Fibroblast of skin of scalp (primary cell): ENCODE measurements at places on chromosomes 12 and 14.

GRCh38 chr12:78419513-78419912 lies 445.1 kb upstream of the SYT1 start:
- DNase-seq = no peak

DNA sequence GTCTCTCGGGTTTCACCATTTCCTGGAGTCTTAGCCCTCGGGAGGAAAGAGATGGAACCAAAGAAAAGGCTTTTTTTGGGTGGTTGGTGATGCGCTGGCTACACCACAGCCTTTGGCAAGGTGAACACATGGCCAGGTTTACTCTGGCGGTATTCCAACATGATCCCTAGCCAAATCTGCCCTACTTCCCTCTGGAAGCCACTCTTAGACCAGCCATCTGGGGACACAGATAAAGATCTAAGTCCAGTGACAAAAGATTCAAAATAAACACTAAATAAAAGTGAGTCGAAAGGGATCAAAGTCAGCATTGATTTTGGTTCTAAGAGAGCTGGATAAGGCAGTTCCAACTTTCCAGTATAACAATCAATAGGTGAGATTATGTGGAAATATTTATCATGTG lies 694.5 kb downstream of the VRK1 start:
- DNase-seq = no peak

DNA sequence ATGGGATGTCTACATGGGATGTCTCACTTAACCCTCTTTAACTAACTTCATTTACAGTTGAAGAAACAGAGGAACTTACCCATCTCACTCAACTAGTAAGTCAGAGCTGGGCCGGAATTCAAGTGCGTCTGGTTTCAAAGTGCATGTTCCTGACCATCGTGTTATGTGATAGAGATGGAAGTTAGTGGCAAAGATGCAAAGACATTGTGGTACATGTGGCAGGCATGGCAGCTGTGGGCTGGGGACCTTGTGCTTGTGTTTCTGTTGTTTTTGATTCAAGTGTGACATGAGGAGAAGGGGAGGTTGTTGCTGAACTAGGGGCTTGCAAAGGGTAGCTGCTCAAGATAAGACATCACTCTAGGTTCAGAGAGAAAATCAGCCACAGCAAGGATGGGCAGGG lies 2.3 kb upstream of the KRT74 start:
- DNase-seq = no peak

- peak; percentile 12 for DNase-seq
Measured at GRCh38 chr12:40137252-40137651, 31.4 kb upstream of the SLC2A13 start.

GRCh38 chr12:41466802-41467201 lies 278.7 kb downstream of the PDZRN4 start:
- no peak for DNase-seq

GRCh38 chr12:115636546-115636945 lies 640.9 kb downstream of the MED13L start:
- no peak for DNase-seq

GRCh38 chr14:103697603-103698379 lies 17.5 kb downstream of the XRCC3 start:
- DNase-seq = no peak

DNA sequence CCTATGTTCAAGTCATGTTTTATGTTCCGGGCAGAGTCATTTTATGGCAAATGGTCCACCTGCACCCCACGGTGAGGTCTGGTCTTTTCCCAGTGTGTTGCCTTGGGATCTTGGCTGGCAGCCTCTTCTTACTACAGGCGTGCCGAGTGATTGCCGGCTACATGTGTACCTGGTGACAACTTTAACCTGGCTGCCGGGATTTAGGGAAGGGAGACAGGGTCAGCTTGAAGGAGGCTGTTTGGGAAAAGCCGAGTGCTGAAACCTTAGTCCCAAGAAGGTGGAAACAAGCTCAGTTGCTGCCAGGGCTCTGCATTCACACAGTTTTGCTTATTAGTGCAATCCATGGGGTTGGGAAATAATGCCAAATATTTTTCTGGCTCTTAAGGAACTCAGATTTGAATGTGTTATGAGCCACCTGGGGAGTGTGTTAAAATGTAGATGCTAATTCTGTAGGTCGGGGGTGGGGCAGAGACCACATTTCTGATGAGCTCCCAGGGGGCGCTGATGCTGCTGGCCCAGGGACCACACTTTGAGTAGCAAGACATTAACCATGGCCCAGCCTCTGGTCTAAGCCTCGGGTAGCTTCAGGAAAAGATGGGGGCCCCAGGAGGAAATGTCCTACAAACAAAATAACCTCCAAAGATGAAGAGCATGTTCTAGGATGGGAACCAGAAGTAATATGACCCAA lies 179.6 kb downstream of the TBX5 start:
- no peak for DNase-seq

- peak; percentile 22 for DNase-seq
Measured at GRCh38 chr14:98840091-98840490, 431.9 kb downstream of the BCL11B start.

GRCh38 chr12:24795699-24796347 lies 153.1 kb downstream of the BCAT1 start:
- DNase-seq = no peak

- DNase-seq = no peak
Measured at GRCh38 chr12:121916719-121917118, 1.7 kb upstream of the CFAP251 start.

GRCh38 chr12:101051151-101051550 lies 158.9 kb downstream of the SLC5A8 start:
- DNase-seq = no peak

DNA sequence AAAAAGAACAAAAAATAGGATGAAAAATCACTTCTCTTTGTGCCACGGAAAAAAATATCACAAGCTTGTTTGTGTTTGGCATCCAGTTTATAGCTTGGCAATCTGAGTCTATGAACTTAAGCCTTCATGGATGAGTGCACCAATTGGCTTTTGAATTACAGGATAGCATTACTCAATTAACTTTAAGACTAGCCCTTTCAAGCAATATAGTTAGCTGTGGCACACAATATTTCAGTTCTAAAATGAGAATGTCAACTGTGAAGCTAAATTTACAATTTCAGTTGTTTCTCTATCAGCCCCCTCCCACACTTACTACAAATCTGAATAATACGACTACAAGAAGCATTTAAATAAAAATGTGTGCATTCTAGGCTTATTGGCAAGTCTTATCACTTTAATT lies 8.3 kb downstream of the RERG start:
- no peak for DNase-seq

GRCh38 chr12:19428246-19428645 lies 11.0 kb upstream of the AEBP2 start:
- DNase-seq = no peak

DNA sequence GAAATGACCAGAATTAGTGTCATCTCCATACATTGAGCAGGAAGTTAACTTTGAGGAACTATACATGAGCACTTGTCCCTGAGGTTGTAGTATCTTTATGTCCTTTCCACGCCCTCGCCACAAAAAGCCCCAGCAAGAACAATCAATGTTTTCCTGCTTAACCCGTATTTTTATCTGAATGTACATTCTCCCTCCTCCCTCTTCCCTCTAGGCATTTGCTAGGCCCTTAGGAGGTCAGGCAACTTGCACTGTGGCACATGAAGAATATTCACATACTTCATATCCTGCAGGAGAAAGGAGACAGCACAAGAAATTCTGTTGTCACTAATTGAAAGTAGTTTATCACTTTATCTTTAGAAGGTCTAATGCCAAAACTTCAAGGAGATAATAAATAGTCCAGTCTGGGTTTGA lies 18.1 kb upstream of the DUSP6 start:
- DNase-seq = no peak

DNA sequence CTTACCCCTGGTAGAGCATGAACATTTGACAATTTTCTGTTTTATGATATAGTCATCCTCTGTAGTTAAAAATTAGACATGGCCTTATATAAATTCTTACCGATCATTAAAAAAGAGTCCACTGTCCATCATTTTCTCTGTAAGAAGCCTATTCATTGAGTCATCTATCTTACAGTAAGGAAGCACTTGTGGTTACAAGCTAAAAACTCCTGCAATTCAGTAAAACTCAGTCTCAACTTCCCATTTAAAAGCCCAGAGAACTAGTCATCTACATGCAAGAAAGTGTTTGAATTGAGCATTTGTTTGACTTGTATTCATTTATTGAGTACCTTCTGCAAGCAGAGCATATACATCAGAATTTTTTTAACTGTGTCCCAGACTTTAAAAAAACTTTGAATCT lies 63.3 kb downstream of the GTF2A1 start:
- no peak for DNase-seq

- peak; percentile 75 for DNase-seq
Measured at GRCh38 chr12:90974286-90974685, 19.3 kb upstream of the CCER1 start.

- peak; percentile 65 for DNase-seq
Measured at GRCh38 chr12:10632226-10632625, 18.8 kb upstream of the MAGOHB start.

DNA sequence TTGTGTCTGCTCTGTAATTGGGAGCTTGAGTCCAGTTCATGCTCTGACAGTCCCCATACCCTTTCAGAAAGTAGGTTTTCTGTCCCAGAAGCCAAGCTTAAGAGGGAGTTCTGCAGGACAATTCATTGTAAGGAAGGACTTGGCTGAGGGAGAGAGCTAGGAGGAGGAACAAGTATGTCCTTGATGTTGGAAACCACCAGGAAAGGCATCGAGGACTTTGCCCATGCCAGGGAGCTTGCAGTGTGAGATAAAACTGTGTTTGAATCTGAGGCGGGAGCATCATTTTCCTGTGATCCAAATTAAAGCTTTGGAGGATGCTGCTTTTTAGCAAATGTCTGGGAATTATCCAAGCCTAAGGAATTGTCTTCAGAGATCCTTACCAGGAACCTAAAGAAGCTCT lies 175.3 kb downstream of the EMP1 start:
- DNase-seq = no peak

DNA sequence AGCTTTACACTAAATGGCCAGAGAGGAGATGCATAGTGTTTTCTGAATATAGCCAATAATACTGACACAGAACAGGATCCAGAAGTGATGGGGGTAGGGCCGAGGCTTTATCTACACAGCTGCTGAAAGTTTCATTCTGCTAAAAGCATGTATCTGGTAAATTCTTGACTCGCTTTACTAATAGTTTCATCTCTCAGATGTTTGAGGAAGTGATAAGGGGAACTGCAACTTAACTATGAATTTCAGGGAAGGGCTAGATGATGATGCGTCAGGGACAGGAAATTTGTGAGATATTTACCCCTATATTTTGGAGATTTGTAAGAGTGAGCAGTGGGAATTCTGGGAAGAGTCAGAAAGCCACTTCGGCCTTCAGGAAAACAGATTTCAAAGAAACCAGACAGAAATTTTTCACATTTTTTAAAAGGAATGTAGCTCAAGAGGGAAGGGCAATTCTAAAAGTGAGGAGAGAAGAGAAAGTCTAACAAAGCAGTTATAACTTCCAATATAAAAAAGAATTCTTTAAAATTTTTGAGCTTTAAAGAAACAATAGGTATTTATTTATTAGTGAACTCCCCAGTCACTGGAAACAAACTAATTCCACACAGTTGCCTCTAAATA lies 243.1 kb downstream of the BCAT1 start:
- DNase-seq = peak; percentile 43

- peak; percentile 27 for DNase-seq
Measured at GRCh38 chr14:100108840-100109593, 43.8 kb downstream of the EVL start.

DNA sequence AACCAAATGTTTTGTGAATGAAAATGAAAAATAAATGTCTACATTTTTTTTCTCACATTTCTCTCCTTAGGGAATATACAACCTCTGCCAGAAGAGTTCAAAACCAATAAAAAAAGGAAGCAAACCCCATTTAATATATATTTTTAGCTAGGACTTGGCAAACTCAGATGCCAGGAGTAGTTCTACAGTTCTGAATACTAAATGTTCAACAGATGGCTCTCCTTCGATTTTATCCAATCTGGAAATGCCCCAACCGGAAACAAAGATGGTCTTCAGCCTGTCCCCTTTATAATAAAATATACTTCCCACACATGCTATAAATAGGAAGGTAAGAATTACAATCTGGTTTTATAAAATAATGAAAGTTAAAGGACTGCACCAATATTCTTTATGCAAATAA lies 330.4 kb downstream of the MDGA2 start:
- DNase-seq = no peak

- no peak for DNase-seq
Measured at GRCh38 chr14:37018571-37019240, 153.7 kb downstream of the SLC25A21 start.

- no peak for DNase-seq
Measured at GRCh38 chr12:122099856-122100255, 21.3 kb downstream of the MLXIP start.

GRCh38 chr12:64256166-64256800 lies 34.2 kb upstream of the KICS2 start:
- peak; percentile 68 for DNase-seq

- no peak for DNase-seq
Measured at GRCh38 chr14:72975770-72976169, 49.5 kb downstream of the DCAF4 start.

DNA sequence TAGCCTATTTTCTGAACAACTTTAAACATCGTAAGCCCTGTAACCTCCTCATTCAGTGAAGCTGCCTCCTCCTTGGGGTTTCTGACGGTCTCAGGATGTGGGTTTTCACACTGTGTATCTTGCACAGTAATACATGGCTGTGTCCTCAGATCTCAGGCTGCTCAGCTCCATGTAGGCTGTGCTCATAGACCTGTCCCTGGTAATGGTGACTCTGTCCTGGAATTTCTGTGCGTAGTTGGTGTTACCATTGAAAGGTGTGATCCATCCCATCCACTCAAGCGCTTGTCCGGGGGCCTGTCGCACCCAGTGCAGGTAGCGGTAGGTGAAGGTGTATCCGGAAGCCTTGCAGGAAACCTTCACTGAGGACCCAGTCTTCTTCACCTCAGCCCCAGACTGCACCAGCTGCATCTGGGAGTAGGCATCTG lies 980.5 kb downstream of the TMEM121 start:
- DNase-seq = no peak

DNA sequence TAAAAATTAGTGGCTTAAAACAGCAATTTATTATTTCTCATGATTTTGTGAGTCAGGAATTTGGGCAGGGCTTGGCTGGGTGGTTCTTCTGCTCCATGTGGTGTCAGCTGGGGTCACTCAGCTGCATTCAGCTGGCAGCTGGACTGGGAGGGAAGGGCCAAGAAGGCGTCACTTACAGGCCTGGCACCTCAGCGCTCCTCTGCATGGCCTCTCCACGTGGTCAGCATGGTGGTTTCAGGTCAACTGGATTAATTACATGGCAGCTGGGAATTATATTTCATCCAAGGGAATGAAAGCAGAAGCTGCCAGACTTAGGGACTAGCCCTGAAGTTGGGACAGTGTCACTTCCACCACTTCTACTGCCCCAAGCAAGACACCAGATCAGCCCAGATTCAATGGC lies 27.5 kb upstream of the IRF2BPL start:
- no peak for DNase-seq

- peak; percentile 31 for DNase-seq
Measured at GRCh38 chr12:50458606-50459005, 46.2 kb upstream of the DIP2B start.
